Left renal pelvis (tissue), 4 donors: ENCODE measurements at places on chromosomes 5 and 9.

GRCh38 chr5:5159282-5160103, 19.4 kb downstream of the ADAMTS16 start:
- no peak for DNase-seq

- DNase-seq = no peak
Observed at GRCh38 chr5:68243681-68244080, 28.1 kb downstream of the PIK3R1 start.

GRCh38 chr5:113495422-113495841, 7.2 kb upstream of the MCC start:
- no peak for DNase-seq

- DNase-seq = no peak
Observed at GRCh38 chr5:136811551-136811950, 446.2 kb upstream of the TRPC7 start.

DNA sequence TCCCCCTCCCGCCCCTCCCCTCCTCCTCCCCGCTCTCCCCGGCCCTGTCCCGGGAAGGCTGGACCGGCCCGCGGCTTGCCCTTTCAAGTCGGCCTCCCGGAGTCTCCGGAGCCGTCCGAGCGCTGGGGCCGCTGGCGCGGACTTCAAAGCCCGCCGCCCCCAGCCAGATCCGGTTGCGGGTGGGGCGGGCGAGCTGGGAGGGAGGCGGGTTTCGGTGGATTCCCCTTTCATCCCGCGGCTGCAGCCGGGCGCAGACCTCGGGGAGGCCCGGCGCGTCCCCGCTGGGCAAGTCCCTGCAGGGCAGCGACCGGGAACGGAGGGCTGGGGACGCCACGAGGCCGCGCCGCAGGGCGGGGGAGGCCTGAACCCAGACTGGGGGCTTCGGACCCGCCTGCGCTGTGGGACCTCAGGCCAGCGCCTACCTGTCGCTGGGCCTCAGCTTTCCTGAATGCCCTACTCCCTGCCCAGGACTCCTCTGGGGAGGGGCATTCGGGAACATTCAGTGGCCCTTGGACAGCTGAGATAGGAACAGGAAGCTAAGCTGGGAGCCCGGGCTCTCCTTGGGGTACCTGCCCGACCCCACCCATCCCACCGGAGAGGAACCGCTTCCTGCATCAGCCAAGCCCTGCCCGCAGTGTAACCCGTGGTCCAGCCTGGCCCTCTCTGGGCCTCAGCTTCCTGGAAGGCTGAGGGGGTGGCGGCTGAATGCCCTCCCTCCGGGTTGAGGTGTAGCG, 23.4 kb downstream of the C9orf50 start:
- DNase-seq = no peak

DNA sequence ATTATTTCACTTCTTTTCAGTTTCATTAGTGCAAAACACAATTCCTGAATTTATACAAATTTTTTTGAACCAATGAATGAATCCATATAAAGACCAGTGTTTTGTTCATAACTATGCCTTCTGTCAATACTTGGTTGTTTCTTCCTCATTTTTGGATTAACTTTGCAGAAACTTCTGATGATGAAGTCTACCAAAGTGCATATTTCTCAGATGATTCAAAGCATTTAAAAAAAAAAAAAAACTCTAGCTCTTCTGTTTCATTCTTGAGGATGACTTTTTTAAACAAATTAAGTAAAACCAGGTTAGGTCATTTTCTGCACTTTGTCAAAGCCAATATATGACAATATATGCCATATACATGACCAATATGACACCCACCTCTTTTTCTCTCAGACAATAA, 92.6 kb downstream of the CHSY3 start:
- no peak for DNase-seq

DNA sequence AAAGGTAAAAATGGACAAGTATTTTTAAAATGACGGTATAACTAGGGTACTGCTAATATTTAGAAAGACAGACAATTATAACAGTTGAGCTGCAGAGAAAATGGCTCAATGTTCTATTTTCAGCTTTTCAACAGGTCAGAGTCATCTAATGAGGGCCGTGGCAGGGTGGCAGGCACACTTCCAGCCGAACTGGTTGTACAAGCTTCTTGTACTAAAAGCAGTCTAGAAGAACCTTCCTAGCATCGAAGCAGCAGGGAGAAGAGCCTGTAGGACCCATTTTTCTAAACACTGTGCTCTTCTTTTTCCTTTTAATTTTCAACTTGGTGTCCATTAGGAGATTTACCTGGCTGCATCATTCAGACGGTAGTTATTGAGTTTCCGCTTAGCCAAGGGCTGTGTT, 85.6 kb downstream of the SLC28A3 start:
- no peak for DNase-seq

DNA sequence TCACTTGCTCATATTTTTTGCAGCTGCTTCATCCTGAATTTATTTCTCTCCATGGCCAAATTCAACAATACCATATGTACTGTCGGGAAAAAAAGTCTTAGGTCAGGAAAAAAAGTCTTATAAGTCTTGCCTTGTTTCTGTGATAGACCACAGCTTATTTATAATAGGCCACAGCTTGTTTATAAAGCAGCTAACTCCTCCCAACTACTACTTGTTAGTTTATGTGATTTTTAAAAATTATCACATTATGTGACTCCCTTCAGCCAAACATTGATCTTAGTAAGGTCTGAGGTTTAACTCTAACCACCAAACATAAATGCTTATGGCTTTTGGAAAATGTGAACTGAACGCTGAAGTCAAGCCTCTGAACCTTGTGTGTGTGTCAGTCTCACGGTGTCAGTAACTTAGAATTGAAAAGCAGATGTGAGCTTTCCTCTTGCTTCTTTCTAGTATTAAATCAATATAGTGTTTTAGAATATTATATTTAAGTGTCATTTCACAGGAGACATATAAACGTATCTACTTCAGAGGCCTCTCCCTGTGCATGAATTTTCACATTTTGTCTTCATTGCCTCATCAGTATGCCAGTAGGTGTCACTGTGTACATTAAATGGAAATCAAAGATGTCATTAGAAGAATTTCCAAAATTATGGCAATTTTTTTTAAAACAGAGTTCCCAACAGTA, 51.3 kb downstream of the SNX24 start:
- DNase-seq = no peak

DNA sequence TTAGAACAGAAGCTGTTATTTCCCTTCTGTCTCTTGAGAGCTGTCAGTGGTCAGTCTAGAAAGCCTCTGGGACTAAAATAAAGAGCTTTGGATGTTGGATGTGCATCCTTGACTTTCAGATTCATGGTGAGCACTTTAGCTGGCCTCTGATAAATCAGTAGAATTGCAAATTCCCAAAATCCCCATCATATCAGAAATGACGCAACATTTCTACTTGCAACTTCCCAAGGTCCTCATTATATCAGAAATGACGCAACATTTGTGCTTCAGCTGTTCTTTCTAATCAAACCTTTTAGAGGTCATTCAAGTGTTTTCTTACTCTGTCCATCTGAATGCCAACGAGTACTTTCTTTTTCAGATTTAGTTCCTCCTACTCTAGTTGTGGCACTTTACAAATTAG, 167.3 kb upstream of the MOCS2 start:
- DNase-seq = no peak

- DNase-seq = no peak
Observed at GRCh38 chr9:77770340-77770739, 122.2 kb upstream of the GNA14 start.

DNA sequence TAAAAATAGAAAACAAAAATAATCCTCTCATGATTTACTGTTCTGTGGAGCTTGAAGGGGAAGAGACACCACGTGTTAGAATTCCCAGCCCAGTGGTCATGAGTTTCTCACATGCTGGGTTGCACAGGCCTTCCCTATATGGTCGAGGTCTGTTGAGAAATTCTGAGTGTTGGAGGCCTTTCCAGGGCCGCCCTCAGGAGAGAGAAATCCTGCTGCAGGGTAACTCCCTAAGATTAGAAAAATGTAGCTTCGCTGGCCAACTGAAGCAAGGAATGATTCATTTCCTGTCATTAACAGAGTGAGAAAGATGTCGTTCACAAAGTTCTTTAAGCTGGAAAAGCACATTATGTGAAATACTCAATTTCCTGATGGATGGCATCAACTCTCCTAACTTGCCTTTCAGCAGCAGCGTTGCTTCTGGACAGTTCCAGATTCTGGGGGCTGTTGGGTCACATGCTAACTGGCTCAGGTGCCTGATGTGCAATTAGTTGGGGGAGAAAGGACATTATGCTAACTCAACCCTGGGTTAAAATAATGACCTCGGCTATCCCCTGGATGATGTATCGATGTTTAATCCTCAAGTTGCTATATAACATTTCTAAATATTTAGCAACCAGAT, 104.8 kb upstream of the CD180 start:
- DNase-seq = no peak

DNA sequence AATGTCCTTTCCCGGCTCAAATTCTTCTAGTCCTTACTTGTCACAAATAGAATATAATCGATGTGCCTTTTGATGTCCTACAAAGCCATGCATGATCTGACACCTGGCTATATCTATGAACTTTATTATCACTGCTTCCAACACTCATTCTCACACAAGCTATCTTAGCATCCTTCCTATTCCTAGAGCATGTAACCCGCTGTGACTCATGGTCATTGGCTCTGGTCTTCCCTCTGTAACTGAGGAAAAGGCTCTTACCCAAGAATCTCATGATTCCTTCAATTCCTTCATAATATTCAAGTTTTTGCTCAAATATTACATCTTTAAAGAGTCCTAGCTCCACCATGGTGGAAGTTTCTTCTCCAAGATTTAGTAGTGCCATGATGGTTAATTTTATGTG, 480.0 kb upstream of the PAPPA start:
- no peak for DNase-seq

DNA sequence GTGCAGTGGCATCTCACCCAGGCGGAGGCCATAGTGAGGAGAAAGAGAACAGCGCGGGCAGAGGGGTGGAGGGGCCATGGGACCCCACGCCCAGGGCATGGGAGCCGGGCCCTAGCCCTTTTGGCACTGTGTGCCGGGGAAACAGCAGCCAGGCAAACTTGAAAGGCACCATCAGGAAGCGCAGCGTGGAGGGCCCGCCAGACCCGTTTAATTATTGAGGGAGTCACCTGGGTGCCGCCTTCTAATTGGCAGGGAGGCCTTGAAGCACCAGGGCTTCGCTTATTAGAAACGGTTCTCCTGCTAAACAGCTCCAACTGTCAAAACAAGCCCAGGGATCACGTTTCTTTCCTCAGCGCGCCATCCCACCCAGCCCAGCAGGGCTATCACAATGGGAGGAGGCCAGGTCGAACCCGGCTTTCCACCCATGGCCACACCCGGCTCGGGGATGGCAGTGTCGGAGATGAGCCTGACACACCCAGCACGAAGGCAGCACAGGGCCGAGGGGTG, 104.6 kb upstream of the SARDH start:
- no peak for DNase-seq

- DNase-seq = no peak
Observed at GRCh38 chr5:73433982-73434342, 14.6 kb downstream of the FOXD1 start.

GRCh38 chr5:68748101-68748500, 345.7 kb upstream of the SLC30A5 start:
- no peak for DNase-seq

GRCh38 chr9:37468620-37469019, 3.4 kb upstream of the ZBTB5 start:
- no peak for DNase-seq

DNA sequence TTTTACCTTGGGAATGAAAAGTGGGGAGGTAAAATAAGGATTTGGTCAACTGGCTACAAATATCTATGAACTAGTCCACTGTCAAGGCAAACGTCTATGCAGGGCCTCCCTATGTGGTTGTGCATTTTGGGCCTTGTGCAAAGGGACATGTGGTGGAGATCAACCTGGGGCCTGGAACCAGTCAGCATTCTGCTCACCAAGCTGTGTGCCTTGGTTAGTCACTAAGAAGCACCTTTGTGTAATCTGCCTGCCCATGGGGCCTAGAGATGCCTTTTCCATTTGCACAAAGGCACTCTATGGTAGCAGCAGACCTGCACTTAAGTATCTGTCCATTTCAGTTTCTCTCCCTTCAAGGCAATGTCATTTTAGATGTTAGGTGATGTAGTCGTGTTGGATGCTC, 184.0 kb downstream of the GNAQ start:
- no peak for DNase-seq

GRCh38 chr9:94068257-94068656, 16.0 kb upstream of the PTPDC1 start:
- no peak for DNase-seq

- no peak for DNase-seq
Observed at GRCh38 chr5:178201221-178201926, 3.0 kb upstream of the HNRNPAB start.

GRCh38 chr9:36461323-36461722, 61.3 kb upstream of the RNF38 start:
- DNase-seq = no peak

DNA sequence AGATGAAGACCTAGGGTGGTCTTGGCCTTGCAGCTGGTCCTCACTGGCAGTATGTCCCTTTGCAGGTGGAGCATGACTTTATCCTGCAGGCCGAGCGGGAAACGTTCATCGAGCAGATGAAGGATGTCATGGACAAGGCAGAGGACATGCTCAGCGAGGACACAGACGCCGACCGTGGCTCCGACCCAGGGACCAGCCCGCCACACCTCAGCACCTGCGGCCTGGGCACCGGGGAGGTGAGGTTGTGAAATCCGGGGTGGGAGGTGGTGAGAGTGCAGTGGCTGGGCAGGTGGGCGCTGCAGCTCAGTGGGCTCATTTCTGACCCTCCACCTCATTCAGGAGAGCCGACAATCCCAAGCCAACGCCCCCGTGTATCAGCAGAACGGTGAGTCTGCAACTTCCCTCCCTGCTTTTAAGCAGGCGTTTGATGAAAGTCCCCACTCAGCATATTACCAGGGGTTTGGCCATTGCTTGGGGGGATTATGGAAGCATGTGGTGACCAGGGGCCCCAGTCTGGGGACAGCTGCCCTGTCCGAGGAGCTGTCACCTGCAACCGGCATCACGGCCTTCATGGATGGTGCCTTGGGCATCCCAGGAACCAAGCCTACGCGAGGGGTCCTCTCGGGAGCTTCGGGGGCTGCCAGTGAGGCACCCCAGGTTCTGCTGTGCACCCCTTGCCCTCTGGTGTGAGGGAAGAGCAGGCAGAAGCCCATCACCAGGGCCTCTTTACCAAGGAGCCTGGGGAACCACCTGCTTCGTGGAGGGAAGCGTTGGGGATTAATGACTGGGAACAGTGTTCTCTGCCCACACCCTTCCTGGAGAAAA, 84.0 kb downstream of the WNK2 start:
- no peak for DNase-seq

GRCh38 chr5:36932699-36933098, 56.1 kb downstream of the NIPBL start:
- no peak for DNase-seq

GRCh38 chr5:1098986-1099597, 12.8 kb downstream of the SLC12A7 start:
- no peak for DNase-seq

GRCh38 chr9:18606846-18607245, 132.9 kb downstream of the ADAMTSL1 start:
- DNase-seq = no peak

- DNase-seq = no peak
Observed at GRCh38 chr9:79140751-79141150, 431.0 kb upstream of the TLE4 start.
